ENCODE measurements at places on chromosomes 3 and 15.

GRCh38 chr3:69948246-69948862, 51.2 kb upstream of the SAMMSON start:
- peak; percentile 6 for DNase-seq

- DNase-seq: no peak
These were observed 43.5 kb upstream of the ABI3BP start for GRCh38 chr3:101036676-101037075.

GRCh38 chr15:58852347-58852746, 81.1 kb downstream of the SLTM start:
- no peak for DNase-seq

- DNase-seq: no peak
These were observed 85.5 kb upstream of the CGNL1 start for GRCh38 chr15:57290826-57291225.

GRCh38 chr3:13281507-13282357, 138.4 kb downstream of the NUP210 start:
- no peak for DNase-seq

GRCh38 chr15:48414015-48414414, 82.8 kb downstream of the DUT start:
- DNase-seq: no peak

DNA sequence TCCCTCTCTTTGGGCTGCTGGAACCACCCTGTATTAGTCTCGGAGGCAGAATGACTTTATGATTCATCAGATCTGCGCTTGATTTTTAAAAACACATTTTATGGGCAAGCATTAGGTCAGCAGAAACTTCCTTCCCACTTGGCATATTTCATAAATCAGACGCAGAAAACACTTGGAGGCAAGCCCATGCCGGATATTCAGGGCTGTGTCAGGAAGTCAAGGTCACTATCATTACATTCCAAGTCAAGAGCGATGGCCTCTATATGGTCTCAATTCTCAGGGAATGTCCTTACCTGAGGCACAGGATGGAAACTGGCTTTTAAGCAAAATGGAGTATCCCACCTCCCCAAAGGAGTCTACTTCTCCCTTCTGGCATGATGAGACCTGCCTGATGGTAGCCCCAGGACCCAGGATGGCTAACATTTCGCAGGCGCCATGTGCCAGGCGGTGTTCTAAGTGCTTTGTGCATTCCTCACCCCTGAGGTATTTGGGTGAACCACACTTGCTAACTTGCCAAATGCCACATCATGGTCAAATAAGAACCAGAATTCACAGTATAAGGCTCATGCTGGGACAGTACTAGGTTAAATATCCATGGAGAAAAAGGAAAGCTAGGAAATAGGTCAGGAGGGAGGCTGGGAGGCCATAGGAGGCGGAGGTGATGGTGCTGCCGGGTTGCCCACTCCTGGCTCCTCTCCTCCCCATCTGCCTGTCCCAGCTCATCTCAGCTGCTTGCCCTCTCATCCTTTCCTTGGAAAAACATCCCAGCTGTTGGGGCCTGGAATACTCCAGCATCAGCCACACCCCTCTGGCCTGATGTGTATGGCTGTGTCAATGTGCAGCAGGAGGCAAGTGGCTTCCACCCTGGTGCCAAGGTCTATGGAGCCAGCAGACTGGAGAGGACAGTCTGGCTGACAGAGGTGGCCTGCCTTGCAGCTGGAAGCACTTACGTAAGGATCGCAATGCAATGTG, 18.8 kb downstream of the BCL2L10 start:
- DNase-seq: no peak

DNA sequence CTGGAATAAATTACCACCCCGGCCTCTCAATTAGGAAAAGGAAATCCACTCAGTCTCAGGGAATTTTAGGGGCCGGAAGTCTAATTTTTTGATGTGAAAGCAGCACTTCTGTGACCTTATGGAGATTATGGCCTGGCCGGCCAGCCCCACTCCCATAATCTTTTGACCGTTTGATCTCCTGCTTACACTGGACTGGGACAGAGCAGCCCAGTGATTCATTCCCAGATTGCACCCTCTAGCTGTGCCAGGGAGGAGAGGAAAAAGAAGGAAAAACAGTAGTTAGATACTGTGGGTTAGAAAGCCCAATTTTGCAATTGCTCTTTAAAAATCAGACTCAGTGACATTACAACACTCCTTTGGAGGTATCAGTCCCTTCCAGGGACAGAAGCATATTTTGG, 32.4 kb downstream of the GJD2 start:
- no peak for DNase-seq

- DNase-seq: no peak
These were observed 5.9 kb upstream of the RTF1 start for GRCh38 chr15:41411031-41411430.

DNA sequence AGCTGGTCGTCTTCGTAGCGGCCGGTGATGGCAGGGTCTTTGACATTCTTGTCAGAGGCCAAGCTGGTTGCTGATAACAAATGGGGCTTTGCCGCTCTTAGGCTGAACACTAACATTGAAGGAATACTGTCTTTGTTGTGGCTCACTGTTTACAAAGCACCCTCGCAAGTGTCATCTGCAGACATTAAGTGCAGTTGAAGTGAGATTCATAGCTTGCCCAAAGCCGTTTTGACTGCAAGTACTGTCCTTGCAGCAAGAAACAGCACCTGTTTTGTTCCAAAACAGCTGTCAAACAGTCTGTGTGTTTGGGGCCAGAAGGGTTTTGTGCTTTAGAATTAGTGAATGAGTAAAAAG, 568 bp downstream of the SENP2 start:
- no peak for DNase-seq

DNA sequence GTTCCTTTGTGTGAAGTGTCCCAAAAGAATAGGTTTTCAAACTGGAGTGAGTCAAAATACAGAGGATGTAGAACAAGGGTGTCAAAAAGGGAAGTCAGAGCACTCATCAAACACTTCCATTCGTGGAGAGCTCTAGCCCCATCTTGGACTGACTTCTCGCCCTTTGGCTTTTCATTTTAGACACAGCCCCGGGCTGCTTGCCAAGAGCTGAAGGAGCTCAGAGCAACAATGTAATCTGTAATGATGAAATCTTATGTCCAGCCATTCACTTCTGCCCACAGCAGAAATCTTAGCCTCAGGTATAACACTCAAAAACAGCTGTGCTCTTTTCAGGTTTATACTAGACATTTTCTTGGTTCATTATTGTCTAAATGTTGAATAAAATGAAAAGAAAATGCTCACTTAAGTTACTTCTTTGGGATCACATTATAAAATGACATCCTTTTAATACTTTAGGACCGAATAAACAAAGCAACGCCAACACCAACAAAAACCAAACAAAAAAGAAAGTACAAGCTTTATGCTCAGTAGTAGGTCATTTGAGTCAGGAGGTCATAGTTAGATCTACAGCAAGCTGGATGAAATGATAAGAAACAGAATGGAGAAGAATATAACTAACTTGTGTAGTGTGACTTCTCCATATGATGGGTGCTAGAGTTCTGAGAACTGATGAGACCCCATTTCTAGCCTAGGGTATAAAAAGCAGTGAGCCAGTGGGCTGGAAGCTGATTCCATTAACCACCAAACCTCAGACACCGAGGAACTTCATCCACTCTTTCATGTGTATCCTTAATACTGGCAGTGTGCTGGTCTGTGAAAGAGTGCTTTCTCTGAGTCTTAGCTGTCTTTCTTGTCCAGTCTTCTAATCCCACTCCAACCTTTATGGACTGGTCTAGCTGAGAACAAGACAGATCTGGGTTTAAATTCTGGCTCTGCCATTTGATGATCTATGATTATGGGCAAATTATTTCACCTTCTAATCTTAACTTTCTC, 131.8 kb upstream of the SLC7A14 start:
- no peak for DNase-seq

DNA sequence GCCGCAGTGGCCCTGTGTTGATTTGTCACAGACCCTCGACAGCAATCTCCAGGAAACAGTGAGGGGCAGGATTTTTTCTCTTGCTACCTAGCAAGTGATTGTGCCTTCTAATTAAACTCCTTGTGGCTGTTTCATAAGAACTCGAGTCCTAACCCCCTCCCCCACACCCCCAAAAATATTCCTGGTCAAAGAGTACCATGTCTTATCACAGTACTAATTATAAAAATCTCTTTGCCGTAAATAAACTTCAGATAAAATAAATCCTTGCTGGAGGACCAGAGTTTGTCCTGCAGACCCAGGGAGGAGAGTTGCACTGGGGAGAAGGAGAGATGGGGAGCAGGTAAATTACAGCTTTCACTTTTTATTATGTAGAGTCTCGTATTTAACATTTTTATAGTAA, 64.3 kb downstream of the FAM174B start:
- DNase-seq: no peak

- DNase-seq: no peak
These were observed 225.2 kb upstream of the TPRG1 start for GRCh38 chr3:188946351-188947240.

GRCh38 chr3:169575381-169575780, 88.1 kb downstream of the MECOM start:
- DNase-seq: peak; percentile 42

GRCh38 chr15:27218426-27218825, 247.4 kb downstream of the GABRG3 start:
- no peak for DNase-seq

DNA sequence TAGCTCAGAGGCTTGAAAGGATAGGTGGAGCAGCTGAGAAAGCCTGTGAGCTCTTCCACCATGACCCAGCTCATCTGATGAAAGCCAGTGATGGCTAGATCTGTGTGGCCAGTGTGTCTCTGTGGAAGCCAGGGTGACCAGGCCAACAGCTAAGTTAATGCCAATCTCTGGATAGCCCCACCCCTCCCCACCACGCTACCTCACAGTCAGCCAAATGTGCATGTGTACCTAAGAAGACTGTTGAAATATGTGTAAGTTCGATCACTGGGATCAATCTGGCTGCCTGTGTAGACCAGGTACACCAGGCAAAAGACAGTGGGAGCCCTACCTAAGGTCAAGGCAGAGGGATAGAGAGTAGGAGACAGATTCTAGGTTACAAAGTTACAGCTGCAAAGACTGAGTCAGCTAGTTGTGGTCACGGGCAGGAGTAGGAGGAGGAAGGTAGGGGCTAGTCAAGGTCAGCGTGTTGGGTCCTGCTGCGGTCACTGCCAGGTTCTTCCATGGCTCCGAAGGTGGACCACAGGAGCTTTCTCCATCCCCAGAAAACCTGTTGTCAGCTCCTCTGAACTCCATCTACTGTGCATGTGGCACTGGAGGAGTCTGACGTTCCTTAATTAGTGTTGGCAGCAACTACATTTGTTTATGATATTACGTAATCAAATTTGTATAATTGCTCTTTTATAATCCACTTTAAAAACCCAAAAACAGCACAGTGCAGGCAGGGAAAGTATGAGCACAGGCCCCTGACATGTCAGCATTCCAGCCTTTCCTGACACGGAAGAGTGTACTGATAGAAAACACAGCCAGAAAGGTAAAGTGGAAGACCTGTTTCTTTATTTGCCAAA, 318.0 kb downstream of the CLSTN2 start:
- DNase-seq: no peak

GRCh38 chr3:136928240-136928639, 29.5 kb upstream of the IL20RB start:
- no peak for DNase-seq

DNA sequence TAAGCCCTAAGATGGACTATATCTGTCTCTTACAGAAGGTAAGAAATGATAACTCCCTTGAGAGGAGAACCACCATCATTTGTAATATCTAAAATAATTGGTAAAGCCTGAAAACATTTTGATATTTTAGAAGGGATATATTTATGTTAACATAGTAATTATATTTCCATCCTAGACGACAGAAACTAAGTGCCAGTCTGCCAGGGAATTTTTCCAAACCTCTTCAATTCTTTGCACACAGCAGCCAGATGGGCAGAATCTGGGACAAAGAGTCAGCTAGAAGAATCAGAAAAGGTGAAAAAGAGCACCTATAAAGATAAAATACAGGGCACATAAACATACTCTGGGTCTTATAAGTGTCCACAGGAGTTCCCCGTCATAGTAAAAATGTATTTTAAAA, 70.0 kb upstream of the CBLB start:
- no peak for DNase-seq

- no peak for DNase-seq
These were observed 201.6 kb upstream of the GOLGA6L4 start for GRCh38 chr15:84033793-84034553.

DNA sequence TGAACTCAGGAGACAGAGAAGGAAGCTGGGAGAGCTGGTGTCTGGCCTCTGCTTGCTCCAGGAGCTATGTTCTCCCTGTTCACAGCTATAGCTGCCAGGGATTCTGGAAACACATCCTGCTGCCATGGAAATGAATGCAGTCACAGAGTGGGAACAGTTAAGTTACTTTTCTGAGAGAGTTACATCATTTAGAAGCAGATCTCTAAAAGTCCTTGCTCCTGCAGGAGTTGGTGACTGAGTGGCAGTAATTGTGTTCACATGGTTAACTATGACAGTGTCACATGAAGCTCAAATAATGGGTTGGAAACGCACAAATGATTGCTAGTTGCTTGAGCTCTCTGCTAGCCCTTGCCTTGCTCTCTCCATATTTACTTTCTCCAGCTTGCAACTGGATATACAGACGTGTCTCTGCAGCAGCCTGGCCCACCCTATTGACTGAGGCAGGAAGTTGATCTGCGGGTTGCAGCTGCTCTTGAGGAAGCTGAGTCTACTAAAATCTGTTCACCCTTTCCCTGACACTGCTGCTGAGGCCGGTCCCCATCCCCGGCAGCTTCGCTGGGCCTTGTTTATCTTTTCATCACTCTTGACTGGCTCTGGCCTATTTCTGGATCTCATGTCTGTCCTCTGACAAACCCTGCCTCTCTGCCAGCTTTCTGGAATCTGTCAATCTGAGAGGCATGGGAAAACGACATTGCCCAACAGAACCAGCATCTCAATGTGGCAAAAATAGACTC, 16.7 kb upstream of the ISLR start:
- no peak for DNase-seq

GRCh38 chr15:69790632-69791031, 307.1 kb downstream of the TLE3 start:
- no peak for DNase-seq

DNA sequence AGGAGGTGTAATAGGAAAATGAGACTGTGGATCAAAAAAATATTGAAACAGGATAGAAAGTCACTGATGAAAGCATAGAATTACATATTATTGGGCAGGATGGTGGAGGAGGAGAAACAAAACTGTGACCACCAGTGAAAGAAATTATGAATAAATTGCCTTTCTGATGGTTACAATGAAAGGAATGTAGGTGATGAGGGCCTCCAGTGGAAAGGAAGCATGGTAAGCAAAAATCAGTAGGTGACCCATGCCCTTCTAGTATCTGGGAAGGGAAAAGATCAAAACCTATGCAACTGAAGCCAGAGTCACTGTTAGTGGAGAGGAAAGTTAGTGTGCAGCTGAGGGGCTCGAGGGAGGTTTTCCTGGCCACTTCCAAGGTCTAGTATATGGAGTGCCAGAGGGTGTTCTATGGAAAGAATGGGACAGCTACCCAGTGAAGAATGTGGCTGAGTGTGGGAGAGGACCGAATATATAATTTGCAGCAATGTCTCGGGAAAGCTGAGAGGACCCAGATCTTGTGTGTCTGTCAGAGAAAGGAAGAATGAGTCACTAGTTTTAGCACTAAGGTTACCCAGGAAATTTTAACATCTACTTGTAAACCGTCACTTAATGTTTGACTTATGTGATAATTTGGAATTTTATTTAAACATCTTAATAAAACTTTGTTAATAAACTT, 146.2 kb downstream of the NFKBIZ start:
- no peak for DNase-seq
